ENCODE measurements at places on chromosomes 4 and X.

- no peak for DNase-seq
Observed at GRCh38 chrX:22389556-22390179, 117.0 kb downstream of the CBLL2 start.

- DNase-seq = no peak
Observed at GRCh38 chr4:67124716-67125115, 420.6 kb downstream of the CENPC start.

DNA sequence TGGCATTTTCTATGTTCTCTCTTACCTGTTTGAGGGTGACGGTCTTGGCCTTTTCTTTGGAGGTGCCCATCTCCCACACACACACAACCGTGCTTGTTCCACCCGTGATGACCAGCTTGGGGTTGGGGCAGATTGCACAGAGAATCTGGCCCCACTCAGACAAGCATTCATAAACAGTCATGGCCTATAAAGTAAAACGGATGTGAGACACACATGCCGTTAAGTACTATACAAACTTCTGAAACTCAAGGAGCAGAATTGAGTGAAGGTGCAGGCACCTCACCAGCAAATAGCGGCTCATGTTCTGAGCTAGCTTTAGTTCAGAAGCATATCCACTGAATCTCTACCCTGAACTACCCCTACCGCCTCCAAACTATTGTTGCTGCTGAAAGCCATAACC is 107.6 kb downstream of the CDS1 start:
- DNase-seq = no peak

GRCh38 chr4:681736-682451 is 7.1 kb downstream of the SLC49A3 start:
- DNase-seq = peak; percentile 40

DNA sequence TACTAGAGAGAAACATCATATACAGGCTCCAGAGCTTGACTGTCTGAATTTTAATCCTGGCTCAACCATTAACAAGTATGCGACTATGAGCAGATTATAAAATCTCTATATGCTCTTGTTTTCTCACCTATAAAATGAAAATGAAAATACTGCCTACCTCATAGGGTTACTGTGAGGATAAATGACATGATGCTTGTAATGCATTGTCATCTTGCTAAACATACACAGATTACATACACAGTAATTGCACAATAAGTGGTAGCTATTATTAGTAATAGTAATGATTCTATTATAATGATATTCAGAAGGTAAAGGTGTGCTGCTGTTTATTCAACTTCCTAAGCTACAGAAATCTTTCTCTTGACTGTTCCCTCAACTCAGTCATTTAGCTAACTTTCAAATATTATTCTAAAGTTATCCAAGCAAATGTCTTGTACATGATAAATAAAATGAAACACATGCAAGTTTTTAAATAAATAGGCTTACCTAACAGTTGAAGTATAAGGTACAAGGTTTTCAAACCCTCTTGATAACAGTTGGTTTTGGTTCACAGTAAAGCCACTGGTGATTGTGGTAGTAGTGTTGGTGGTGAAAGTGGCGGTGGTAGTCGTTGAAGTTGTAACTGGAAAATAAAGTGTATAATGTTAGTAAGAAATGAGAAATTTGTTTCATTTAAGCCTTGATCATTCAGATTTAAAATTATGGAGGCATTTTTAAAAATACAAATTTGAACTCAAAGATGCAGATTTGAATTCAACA is 38.9 kb downstream of the NUP62CL start:
- no peak for DNase-seq

DNA sequence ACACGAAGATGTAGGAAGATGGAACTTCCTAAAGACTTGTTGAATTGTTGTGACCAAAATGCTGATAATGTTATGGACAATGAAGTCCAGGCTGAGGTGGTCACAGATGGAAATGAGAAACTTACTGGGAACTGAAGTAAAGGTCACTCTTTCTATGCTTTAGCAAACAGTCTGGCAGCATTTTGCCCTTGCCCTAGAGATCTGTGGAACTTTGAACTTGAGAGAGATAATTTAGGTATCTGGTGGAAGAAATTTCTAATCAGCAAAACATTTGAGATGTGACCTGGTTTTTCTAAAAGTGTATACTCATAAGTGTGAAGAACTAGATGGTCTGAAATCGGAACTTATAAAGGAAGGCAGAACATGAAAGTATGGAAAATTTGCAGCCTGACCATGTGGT is 1785.9 kb downstream of the PCDH7 start:
- DNase-seq = no peak

DNA sequence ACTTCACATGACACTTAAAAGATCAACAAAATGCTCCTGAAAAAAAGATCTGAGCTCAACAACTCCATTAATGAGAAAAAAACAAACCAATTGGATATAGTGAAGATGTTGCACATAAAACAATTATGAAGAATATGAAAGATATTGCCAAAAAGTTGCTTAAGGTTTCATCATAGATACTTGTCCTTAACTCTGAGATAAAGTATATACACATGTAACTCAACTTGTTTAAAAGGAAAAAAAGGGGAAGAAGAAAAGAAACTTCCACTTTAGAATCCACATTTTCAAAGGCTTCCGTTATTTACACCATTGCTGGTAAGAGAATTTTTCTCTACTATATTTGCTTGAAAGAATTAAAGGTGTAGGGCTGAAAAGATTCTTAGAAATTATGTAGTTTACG is 2.7 kb downstream of the AFAP1 start:
- no peak for DNase-seq

GRCh38 chr4:125780164-125780563 is 465.4 kb downstream of the FAT4 start:
- no peak for DNase-seq

DNA sequence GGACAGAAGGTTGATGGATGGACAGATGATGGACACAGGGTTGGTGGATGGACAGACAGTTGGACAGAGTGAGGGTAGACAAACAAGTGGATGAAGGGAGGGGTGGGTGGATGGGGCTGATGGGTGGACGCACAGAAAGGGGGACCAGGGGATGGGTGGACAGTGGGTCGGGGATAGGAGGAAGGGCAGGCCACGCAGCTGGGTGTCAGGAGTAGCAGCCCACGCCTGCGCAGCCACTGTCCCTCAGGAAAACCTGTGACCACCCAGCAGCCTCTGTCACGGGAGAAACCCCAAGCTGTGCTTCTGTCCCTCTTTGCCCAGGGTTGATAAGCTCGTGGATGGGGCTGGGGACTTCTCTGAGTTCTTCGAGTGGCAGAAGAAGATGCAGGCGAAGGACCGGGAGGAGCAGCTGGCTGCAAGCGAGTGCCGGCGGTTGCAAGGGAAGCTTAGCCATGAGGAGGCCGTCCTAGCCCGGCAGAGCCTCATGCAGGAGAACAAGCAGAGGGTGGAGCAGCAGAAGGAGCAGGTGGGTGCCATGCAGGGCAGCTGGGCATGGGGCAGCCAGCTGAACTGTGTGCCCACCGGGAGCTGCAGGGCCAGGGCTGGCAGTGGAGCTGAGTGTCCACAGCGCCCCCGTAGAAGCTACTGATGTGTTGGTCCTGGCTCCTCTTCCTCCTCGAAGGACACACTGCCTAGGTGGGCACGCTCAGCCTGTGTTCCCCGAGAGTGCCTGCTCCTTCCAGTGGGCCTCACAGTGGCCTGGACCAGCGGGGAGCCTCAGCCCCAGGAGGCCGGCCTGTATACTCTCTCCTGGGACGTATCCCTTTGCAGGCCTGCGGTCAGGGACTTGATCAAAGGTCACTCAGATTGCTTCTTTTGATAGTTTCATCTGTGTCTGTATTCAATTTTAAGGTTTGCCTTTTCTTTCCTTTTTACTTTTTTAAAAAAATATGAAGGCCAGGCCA is 16.8 kb upstream of the RNF4 start:
- DNase-seq = no peak

DNA sequence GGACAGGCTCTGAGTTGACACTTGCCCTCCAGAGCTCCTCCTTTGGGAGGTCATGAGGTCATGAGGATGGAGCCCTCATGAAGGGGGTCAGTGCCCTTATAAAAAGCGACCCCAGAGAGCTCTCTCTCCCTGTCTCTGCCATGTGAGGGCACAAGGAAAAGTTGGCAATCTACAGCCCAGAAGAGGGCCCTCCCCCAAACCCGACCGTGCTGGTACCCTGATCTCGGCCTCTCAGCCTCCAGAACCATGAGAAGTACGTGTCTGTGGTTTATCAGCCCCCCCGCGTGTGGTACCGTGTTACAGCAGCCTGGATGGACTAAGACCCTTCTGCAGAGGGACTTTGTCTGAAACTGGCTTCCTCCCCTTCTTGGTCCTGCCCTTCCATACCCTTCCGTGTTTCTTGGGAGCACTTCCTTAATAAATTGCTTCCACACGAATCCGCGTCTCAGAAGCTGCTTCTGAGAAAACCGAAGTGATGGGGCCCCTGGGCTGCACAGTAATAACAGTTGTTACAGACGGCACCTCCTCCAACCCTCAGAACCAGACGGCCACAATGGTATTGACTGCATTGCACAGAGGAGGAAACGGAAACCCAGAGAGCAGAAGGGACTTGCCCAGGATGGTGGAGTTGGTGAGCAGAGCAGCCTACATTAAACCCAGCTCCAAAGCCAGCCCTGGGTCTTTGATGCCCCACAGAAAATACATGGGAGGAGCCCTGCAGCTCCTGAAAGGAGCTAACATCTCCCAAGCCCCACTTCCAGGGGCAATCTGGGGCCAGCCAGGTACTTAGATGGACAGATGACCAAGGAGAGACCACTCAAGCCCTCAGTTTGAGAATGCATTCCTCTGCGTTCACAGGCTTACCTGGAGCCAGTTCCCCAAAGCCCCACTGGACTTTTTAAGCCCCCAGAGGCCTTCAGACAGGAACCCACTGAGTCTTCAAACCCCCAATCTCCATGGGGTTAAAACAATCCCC is 242.7 kb downstream of the BCOR start:
- DNase-seq = peak; percentile 77

GRCh38 chrX:148599404-148599803 is 99.0 kb downstream of the AFF2 start:
- no peak for DNase-seq

- peak; percentile 14 for DNase-seq
Observed at GRCh38 chr4:16001484-16001858, 38.5 kb upstream of the FGFBP2 start.

- no peak for DNase-seq
Observed at GRCh38 chrX:131063613-131064012, 5.5 kb downstream of the ARHGAP36 start.

GRCh38 chrX:56569378-56570057 is 6.1 kb downstream of the UBQLN2 start:
- DNase-seq = no peak

GRCh38 chrX:148120999-148121623 is 140.0 kb downstream of the FMR1NB start:
- no peak for DNase-seq

DNA sequence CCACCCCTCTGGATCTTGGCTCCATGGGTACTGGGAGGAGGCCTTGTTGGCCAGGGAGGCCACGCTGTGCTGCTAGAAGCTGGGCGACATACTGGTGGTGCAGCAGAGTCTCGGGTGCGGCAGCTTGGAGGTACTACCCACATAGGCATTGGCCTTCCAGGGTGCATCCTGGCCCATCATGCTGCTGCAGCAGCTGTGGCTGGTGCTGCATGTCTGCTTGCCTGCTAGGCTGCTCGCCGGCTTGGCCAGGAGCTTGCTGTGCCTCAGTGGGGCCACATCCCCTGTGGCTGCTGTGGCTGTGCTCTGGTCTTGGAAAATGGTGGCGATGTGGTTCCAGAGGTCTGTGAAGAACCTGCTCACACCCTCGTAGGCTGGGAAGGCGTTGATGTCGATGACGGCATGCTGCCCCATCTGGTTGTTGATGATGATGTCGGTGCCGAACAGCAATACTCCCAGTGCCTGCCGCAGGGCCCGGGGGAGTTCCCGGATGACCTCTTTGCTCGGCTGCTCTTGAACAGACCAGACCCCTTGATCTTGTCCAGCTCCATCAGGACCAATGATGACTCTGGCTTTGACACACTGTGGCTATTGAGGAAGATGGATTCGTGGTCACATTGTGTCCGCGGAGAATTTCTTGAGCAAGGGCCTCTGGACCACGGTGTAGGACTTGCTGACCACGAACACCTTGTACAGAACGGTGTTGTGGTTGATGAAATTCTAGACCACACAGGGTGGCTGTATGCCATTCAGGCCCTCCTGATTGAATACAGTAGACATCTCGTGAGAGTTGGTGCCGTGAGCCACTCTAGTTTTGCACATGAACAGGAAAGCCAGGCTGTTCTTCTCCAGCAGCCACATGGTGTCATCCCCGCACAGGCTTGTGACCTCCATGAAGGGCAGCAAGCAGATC is 11.8 kb downstream of the RBM10 start:
- no peak for DNase-seq

DNA sequence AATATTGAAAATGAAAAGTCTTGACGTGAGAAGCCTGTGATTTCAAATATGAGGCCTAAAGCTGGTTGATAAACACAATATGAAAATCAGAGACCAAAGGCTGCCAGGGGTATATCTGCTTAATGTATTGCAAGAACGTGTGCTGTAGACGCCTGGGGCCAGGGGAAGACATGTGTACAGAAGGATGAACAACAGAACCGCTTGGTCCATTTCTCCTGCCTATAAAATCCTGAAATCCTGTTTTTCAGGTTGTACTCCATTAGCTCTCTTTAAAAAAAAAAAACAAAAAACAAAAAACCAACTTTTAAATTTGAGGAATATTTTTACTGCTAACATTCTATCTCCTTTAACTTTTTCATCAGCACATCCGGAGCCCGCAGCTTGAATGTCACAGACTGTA is 109.2 kb downstream of the STOX2 start:
- DNase-seq = no peak

- no peak for DNase-seq
Observed at GRCh38 chr4:83582289-83582785, 46.4 kb downstream of the GPAT3 start.

GRCh38 chr4:106208481-106209460 is 107.2 kb downstream of the TBCK start:
- DNase-seq = no peak

DNA sequence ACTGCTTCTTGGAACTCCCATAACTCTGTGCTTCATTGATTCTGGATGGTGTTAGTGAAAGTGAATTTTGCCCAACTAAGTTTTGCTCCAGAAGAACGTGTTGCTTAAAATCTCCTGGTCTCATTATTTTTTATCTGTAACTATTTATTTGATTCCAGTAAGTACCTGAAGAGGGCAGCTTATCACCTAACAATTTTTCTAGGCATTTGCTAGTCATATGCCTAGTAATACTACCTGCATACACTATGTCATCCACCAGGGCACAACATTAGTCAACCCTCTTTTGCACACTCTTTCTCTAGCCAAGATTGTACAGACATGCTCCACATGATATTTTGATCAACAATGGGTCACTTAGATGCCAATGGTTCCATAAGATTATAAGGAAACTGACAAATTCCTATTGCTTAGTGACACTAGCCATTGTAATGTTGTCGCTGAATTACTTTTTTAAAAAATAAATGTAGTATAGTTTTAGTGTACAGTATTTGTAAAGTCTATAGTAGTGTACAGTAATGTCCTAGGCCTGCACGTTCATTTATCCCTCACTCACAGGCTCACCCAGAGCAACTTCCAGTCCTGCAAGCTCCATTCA is 499.9 kb upstream of the AADAT start:
- DNase-seq = no peak

DNA sequence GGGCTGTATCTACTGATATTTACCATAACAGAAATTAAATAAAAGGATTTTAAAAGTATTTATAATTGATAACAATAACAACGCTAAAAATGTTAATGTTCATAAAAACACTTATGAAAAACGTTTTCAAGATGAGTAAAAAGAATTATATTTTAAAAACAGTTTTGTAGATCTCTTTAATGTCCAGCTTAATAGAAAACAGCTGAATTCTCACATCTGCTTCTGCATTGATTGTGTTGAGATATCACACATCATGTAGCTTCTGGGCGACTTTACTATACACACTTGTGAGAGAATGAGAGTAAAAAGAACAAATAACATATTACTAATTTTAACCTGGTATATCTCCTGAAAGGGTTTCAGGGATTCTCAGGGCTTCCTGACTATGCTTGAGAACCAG is 83.6 kb downstream of the NCAPG start:
- DNase-seq = no peak

All from activated CD4-positive, alpha-beta T cell treated with anti-CD3 and anti-CD28 coated beads for 4 hours (primary cell).